Left hindlimb (tissue), 1 donor: ENCODE measurements at places on chromosomes 6 and 20.

- DNase-seq: no peak
Observed at GRCh38 chr20:25270829-25271251, 23.0 kb downstream of the PYGB start.

DNA sequence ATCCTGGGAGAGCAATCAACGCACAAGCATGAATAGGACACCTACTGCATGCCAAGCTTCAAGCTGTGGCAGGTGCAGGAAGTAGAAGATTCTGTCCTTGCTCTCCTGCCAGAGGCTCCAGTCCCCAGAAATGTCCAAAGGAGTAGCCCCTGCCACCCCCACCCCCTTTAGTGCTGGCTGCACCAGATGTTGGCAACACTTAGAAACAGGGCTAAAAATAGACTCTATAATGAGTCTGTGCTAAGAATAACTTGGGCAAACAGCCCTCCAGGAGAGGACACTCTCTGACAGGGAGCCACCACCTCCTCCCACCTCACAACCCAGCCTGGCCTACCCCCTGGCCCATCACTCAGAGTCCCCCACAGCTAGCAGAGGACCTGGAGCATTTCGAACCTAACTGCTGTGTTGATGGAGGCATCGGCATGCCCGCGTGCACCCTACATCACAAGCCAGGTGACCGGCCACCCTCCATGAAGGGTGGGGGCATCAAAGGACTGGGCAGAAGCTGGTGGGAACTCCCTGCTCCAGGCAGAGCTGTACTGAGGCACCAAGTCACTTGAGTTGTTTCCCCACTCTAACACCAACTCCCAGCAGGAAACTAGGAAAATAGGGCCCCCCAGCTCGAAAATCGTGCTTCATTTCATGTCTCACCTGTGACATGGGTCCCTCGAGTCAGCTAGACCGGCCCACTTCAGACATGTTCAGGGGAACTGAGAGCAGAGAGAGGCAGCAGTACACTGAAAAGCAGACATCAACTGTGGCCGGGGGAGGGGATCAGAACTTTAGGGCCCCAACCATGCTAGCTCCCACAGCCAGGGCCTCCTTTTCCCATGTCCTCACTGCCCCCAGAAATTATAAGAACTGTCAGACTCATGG lies 18.7 kb downstream of the TFEB start:
- DNase-seq: no peak

DNA sequence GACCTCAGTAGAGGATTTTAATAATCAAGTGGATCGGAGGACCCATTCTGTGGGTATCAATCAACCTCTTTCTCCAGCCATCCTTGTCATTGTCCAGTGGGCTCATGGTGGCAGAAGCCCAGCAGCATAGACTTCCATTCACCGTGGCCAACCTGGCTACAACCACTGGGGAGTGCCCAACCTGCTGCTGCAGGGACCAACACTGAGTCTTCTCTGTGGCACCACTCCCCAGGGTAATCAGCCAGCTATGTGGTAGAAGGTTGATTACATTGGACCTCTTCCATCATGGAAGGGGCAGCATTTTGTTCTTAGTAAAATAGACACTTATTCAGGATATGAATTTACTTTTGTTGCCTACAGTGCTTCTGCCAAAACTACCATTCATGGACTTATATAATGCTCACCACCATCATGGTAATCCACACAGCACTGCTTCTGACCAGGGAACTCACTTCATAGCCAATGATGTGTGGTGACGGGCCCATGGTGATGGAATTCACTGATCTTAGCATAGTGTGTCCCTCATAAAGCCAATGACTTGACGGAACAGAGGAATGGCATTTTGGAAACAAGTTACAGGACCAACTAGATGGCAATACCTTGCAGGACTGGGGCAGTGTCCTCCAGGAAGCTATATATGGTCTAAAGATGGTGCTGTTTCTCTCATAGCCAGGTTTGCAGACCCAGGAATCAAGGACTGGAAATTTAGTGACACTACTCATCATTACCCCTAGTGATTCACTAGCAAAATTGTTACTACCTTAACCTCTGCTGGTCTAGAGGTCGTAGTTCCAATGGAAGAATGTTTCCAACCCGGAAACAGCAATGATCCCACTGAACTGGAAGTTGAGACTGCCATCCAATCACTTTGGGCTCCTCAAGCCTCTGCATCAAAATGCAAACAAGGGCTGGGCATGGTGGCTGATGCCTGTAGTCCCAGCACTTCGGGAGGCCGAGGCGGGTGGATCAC lies 7.6 kb downstream of the CD24 start:
- DNase-seq: no peak

DNA sequence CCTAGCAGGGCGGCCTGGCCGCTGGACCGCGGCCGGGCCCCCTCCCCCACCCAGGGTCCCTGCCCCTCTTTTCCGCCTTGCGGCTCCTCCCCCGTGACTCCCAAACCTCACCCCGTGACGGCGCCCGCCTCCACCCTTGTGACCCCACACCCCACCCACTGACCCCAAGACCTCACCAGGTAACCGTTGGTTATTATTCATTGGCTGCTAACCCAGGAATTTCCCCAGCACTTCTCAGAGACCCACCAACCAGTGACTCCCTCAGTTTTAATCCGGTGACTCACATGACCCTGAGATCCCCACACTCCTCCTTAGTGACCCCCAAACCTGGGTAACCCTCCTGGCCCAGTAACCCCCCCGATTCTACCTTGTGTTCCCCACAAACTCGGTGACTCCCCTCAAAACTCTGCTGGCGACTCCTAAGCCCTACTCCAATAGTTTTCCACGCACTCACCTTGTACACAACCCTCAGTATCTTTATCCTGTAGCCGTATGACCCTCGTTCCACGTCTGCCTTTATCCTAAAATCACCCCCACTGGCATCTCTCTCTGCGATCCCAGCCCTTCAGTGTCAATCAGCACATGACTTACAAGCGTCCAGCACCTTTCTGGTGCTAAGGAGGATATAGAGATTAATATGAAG lies 534 bp downstream of the ZNF76 start:
- no peak for DNase-seq

- no peak for DNase-seq
Observed at GRCh38 chr6:115360602-115361325, 699.9 kb downstream of the FRK start.

GRCh38 chr6:116605935-116606334 lies 10.3 kb upstream of the RSPH4A start:
- DNase-seq: no peak

DNA sequence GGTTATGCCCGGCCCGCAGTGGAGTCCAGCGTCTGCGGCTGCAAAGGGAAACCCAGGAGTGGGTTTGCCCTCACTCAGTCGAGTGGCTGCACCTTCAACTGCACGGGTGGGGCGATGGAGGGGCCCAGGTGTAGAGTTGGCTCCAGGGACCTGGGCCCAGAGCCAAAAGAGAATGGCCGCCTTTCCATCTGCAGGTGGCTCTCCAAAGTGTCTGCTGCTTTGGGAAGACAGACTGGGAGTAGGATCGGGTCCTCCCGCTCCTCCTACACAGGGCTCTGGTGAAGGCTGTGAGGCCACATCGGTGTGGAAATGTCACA lies 80.1 kb downstream of the PTPN1 start:
- no peak for DNase-seq
